RWPE2 (cell line): ENCODE measurements at places on chromosomes 1 and 21.

GRCh38 chr21:46621457-46622182 lies 13.9 kb upstream of the PRMT2 start:
- DNase-seq, result no peak

DNA sequence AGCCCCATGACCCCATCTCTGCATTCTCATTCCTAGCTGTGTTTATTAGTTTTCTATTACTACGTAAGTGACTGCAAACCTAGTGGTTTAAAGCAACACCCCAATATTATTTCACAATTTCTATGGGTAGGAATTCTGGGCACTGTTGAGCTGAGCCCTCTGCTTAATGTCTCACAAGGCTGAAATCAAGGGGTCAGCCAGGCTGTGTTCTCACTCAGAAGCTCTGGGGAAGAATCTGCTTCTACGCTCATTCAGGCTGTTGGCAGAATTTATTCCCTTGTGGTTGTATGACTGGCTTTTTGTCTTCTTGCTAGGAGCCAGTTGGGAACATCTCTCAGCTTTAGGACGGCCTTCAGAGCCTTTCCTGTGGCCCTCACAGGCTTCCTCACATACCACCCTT lies 181.0 kb downstream of the GIPC2 start:
- no peak for DNase-seq

GRCh38 chr1:20370698-20371097 lies 80.0 kb downstream of the VWA5B1 start:
- DNase-seq, result no peak

DNA sequence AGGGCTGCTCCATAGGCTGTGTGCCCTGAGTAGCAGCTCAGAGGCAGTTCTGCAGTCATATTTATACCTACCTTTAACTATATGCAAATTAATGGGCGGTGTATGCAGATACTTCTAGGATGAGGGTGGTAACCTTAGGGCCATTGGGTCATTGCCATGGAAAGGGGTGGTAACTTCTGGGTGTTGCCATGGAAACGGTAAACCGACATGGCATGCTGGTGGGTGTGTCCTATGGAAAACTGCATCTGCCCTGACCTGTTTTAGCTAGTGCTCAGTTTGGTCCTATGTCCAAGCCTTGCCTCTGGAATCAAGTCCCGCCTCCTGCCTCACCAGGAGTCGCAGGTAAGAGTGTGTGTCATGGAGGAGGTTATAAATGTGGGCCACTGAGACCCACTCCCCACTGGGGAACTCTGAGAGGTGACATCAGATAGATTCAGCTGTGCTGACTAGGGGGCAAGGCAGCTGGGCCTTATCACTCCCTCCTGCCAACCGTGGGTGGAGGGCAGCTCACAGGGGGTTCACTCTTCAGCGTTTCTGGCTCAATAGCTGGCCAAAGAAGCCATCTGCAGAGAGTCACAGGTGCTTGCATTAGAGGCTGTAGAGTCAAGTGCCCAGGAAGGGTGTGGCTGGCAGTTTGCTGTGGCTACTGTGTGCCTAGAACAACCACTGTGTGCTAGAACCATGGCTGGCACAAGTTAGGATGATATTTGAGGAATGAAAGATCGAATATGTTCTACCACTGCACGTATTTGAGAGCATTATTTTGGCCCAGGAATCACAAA lies 19.0 kb downstream of the BACE2 start:
- no peak for DNase-seq

- no peak for DNase-seq
These were observed 29.1 kb upstream of the GFI1 start for GRCh38 chr1:92515796-92516201.
